Activated naive CD4-positive, alpha-beta T cell treated with anti-CD3 and anti-CD28 coated beads, Interleukin-2, amount 10 ng/mL, durations not matched to agents 7 days and 5 days (primary cell): ENCODE measurements at places on chromosomes 3 and 15.

DNA sequence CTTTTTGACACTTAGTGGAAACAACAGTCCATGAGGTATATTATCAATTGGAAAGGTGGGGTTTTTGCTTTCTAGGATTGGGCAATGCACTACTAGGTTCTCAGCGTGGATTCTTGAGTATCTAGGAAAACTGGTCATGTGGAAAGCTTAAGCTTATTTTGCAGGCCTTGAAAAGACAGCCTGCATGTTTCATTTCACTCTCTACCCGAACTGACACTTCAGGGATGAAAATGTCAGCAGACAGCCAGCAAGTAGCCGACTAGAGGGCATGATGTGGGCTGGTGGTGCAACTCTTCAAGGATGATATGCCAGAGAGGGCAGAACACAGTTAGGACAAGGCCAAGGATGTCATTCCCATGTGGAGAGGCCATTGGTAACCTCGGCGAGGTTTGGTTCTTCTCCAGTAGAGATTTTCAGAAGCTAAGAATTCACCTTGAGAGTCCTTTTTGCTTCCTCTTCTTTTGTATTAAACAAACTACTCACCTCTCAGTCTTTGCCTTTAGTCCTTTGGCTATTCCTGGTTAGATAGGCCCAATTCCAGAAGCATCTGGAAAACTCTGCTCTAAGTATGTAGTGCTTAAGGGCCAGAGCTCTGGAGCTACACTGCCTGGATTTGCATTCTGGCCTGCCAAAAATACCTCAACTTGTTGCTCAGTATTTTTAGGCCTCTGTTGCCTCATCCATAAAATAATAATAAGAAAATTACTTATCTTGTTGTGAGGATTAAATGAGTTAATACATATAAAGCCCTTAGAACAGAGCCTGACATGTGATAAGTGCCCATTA lies 17.9 kb downstream of the LPP start:
- H3K4me1 ChIP-seq: peaks cover 61% of the 10 kb centered on the region
- H3K4me3 ChIP-seq: no peak overlapping the region
- H3K27me3 ChIP-seq: no peaks in the 10 kb centered on the region
- DNase-seq: no peak
- H3K27ac ChIP-seq: no peak overlapping the region

DNA sequence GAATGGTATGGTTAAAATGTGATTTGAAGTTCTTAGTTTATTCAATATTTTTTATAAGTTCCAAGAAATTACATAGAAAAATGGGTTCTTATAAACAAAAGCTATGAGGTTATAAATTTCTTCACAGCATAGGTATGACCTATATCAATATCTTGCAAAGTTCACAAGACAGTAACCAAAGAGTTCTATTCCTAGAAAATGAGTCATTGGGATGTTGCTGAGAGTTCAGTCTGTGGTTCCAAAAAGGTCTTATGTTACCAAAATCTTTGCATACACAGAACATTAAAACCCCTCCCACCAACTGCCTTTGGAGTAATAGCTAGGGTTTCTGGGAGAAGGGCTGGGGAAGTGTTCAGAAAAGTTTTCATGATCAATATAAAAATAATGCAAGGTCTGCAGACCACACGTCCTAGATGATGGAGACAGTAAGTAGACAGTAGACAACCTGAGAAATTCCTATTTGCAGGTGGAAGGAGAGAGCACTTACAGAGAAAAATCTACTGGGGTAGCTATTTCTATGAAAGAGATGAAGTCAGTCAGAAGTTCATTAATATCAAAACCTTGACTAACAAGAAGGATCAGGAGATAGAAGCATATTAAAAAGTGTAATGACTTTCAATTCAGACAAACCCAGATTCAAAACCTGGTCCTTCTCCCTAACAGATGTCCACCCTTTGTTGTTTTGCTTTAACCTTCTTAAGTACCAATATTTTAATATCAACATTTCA lies 279.3 kb downstream of the KCNH8 start:
- DNase-seq: no peak
- no peaks in the 10 kb centered on the region for H3K36me3 ChIP-seq
- no peaks in the 10 kb centered on the region for H3K4me1 ChIP-seq
- H3K27me3 ChIP-seq: no peaks in the 10 kb centered on the region
- no peak overlapping the region for H3K4me3 ChIP-seq

GRCh38 chr15:92683511-92683834 lies 27.9 kb upstream of the FAM174B start:
- H3K27ac ChIP-seq: no peak overlapping the region
- no peak for DNase-seq
- H3K4me1 ChIP-seq: no peaks in the 10 kb centered on the region

DNA sequence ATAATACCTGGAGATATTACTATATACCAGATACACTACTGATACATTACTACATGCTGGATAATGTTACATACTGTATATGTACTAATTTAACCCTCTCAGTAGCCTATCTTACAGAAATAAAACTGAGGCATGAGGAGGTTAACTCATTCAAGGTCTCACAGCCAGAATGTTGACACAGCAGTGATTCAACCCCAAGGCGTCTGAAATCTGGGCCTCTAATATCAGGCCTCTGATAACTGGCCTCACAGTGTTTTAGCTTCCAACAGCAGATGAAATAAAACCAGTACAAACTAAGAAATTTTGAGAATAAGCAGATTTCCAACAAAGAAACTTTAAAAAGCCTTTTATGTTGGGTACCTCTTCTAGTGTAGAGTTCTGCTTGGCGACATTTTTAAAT lies 23.4 kb downstream of the DZIP1L start:
- DNase-seq: no peak
- no peak overlapping the region for H3K4me3 ChIP-seq
- H3K27me3 ChIP-seq: peaks cover 34% of the 10 kb centered on the region
- no peaks in the 10 kb centered on the region for H3K36me3 ChIP-seq
- H3K27ac ChIP-seq: no peak overlapping the region

DNA sequence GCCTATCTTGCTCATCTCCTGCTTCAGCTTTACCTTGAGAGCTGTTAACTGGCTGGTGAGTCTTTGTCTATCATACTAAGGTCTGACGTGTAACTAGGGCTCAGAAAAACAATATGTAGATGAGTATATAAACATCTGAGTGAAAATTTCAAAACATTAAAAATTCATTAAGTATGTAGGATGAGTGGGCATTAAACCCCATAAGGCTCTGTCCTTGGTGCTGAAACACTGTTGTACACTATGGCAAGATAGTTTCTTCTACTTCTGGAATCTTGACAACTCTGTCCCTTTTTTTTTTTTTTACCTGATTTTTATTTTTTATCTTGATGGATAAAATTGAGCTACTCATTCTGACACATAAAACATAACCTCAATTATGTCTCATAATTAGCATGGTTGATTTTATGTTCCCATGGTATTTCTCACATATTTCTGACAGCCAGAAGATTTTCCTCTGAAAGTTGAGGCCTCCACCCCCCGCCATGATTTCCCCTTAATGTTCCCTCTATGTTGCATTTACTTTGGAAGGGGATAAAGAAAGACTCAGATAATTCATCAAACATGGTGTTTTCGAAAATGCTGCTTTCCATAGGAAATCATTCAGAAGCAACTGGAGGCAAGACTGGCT lies 54.3 kb downstream of the DGKG start:
- peak; percentile 40 for DNase-seq
- no peaks in the 10 kb centered on the region for H3K4me1 ChIP-seq
- H3K36me3 ChIP-seq: no peaks in the 10 kb centered on the region
- H3K4me3 ChIP-seq: no peak overlapping the region
- H3K27ac ChIP-seq: no peak overlapping the region
- H3K27me3 ChIP-seq: no peaks in the 10 kb centered on the region

- H3K27me3 ChIP-seq: no peaks in the 10 kb centered on the region
- no peak for DNase-seq
- H3K36me3 ChIP-seq: peaks cover 23% of the 10 kb centered on the region
- H3K4me3 ChIP-seq: no peak overlapping the region
- no peak overlapping the region for H3K27ac ChIP-seq
Measured at GRCh38 chr3:52143156-52143555, 11.1 kb downstream of the POC1A start.

DNA sequence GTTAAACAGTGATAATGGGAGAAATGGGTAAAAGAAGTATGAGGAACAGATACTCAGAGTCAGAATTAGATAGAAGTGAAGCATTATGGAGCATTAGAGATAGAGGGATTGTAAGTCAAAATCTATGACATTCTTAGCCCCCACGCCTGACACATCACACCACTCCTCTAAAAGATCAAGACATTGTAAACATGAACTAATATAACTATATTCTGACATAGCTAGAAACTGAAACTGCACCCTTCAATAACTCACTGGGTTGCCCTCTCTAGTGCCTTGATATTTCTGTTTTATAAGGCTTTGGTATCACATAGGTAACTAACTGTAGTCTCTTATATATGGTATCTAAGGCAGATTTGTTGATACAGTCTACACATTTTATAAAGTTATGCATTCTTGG lies 684.3 kb upstream of the DPPA4 start:
- DNase-seq: no peak
- no peaks in the 10 kb centered on the region for H3K4me1 ChIP-seq
- no peak overlapping the region for H3K27ac ChIP-seq
- no peaks in the 10 kb centered on the region for H3K27me3 ChIP-seq
- H3K36me3 ChIP-seq: no peaks in the 10 kb centered on the region

DNA sequence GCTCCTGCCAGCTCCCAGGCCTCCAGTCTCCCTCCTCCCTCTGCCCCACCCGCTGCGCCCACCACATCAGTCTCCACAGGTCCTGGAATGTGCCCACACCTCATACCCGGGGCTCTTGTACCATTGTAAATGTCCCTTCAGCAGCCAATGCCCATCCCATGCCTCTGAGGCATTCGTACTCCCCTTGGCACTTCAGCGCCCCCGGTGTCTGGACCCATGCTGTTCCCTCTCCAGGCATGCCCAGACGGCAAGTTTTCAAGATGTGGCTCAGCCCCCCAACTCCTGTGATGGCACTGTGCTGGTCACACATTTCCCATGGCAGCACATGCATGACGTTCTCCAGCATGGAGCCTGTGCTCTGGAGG lies 13.3 kb downstream of the PLXND1 start:
- no peak for DNase-seq
- peaks cover 96% of the 10 kb centered on the region for H3K27me3 ChIP-seq
- peaks cover 18% of the 10 kb centered on the region for H3K4me1 ChIP-seq

- H3K4me1 ChIP-seq: peaks cover 8% of the 10 kb centered on the region
- H3K4me3 ChIP-seq: no peak overlapping the region
- no peaks in the 10 kb centered on the region for H3K36me3 ChIP-seq
Measured at GRCh38 chr3:155739154-155739553, 5.7 kb downstream of the PLCH1 start.

GRCh38 chr3:195210266-195210973 lies 60.5 kb downstream of the XXYLT1 start:
- no peak for DNase-seq
- H3K27ac ChIP-seq: no peak overlapping the region
- no peak overlapping the region for H3K4me3 ChIP-seq

GRCh38 chr3:175003590-175003989 lies 144.5 kb downstream of the NAALADL2 start:
- no peaks in the 10 kb centered on the region for H3K36me3 ChIP-seq
- no peaks in the 10 kb centered on the region for H3K4me1 ChIP-seq
- DNase-seq: no peak
- no peak overlapping the region for H3K27ac ChIP-seq
- H3K27me3 ChIP-seq: no peaks in the 10 kb centered on the region
- no peak overlapping the region for H3K4me3 ChIP-seq

- H3K27ac ChIP-seq: no peak overlapping the region
- H3K4me3 ChIP-seq: no peak overlapping the region
- peaks cover 52% of the 10 kb centered on the region for H3K27me3 ChIP-seq
- H3K4me1 ChIP-seq: no peaks in the 10 kb centered on the region
- DNase-seq: no peak
- no peaks in the 10 kb centered on the region for H3K36me3 ChIP-seq
Measured at GRCh38 chr15:89917442-89918101, 4.8 kb upstream of the ARPIN start.

- no peak for DNase-seq
- H3K4me3 ChIP-seq: no peak overlapping the region
- no peak overlapping the region for H3K27ac ChIP-seq
- no peaks in the 10 kb centered on the region for H3K27me3 ChIP-seq
Measured at GRCh38 chr3:95333826-95334225, 1271.0 kb downstream of the NSUN3 start.

DNA sequence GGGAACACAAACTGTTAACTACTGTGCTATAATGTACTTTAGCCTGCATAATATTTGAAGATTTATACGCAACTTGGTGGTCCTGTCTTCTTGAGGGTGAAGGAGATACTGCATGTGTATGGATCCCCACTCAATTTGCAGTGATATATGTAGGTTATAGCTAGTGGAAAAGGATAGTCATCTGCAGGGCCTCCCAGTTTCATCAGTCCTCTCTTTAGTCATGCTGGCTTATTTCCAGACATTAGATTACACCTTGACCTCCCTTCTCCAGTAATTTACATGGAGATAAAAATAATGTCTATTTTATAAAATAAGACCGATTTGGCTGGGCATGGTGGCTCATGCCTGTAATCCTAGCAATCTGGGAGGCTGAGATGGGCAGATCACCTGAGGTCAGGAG lies 3.7 kb downstream of the NR1D2 start:
- H3K4me1 ChIP-seq: peaks cover 41% of the 10 kb centered on the region
- peaks cover 13% of the 10 kb centered on the region for H3K27me3 ChIP-seq
- no peak overlapping the region for H3K27ac ChIP-seq
- no peak overlapping the region for H3K4me3 ChIP-seq

- no peaks in the 10 kb centered on the region for H3K4me1 ChIP-seq
- no peak overlapping the region for H3K27ac ChIP-seq
- DNase-seq: no peak
- peaks cover 30% of the 10 kb centered on the region for H3K27me3 ChIP-seq
Measured at GRCh38 chr3:123044981-123045763, 17.6 kb upstream of the SEMA5B start.

DNA sequence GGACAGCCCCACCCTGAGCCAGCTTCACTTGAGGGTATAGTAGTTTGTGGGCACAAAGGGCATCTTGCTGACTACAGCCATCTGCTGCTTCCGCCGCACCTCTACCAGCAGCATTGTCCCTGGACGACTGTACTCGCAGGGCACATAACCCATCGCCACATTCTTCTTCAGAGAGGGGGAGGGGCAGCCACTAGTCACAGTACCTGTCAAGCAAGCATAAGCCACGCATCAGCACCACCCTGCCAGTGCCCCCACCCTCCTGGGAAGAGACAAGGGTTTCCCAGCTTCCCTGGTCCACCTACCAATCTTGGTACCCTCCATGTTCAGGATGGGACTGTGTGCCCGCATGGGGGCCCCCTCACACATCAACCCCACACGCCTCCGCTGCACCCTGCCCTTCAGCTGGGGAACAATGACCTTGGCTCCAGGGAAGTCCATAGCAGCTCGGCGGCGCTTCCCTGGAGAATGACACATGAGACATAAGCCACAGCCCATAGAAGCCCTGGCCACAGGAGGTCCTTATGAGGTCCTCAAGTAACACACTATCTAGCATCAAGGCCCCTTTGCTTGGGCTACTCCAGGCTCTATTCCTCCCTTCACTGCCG lies 4.7 kb downstream of the AMT start:
- no peaks in the 10 kb centered on the region for H3K27me3 ChIP-seq
- peak overlapping the region; percentile 92 for H3K27ac ChIP-seq
- no peak overlapping the region for H3K4me3 ChIP-seq
- DNase-seq: no peak
